ENCODE measurements at places on chromosomes 12 and 14.

GRCh38 chr12:13097491-13098011, 5.9 kb downstream of the GSG1 start:
- DNase-seq = no peak

- DNase-seq = no peak
Measured at GRCh38 chr12:69410571-69410970, 51.0 kb downstream of the YEATS4 start.

GRCh38 chr14:87108726-87109125, 884.3 kb downstream of the GALC start:
- no peak for DNase-seq

DNA sequence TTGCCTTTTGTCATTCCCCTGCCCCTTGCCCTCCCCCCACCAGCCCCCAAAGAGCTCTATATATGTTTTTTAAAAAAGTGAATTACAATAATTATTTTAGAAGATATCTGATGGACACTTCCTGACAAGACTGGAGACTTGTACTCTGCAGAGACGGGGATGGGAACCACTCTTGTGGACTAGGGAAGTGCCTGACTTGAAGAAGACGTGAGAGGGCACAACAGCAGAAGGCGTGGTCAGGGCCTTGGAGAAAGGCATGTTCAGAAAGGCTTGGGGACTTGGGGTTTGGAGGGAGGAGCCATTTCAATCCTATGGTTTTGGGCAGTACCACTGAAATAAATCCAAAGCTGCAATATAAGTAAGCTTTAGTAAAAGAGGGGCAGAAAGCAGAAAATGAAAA, 154.7 kb downstream of the APAF1 start:
- no peak for DNase-seq

DNA sequence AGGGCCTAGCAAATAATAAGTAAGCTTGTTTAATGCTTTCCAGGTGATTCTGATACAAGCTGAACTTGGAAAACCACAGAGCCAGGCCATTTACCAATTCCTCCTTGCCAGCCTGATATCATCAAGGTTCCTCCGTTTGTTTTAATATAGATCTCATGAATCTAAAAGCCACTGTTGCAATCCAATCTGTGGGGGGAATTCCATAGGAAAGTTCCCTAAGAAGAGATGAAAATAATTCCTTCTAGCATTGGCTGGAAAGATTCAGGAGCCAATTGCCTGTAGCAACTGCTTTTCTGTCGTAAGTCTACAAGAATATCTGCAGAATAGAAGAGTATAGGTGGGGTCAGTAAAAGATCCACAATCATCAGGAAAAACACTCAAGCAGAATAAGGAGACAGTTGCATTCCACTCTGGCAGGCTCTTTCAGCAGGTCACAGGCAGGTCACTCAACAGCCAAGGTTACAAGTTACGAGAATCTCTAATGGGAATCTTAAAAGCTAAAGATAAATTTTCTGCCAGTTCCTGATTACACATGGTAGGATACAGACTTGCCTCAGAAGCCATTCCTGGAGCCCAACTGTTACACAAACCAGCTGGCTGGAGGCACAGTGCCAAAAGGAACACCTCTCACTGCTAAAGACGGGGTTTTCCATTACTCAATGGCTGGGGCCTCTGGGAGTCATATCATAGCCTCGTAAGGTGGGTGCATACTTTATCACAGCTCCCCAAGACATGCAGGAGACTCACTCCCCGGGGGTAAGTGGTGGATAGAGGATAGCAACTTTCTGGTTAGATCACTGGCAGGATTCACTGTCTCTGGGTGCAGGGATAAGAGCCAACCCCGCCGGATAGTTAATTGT, 43.6 kb downstream of the FGD6 start:
- DNase-seq = no peak

DNA sequence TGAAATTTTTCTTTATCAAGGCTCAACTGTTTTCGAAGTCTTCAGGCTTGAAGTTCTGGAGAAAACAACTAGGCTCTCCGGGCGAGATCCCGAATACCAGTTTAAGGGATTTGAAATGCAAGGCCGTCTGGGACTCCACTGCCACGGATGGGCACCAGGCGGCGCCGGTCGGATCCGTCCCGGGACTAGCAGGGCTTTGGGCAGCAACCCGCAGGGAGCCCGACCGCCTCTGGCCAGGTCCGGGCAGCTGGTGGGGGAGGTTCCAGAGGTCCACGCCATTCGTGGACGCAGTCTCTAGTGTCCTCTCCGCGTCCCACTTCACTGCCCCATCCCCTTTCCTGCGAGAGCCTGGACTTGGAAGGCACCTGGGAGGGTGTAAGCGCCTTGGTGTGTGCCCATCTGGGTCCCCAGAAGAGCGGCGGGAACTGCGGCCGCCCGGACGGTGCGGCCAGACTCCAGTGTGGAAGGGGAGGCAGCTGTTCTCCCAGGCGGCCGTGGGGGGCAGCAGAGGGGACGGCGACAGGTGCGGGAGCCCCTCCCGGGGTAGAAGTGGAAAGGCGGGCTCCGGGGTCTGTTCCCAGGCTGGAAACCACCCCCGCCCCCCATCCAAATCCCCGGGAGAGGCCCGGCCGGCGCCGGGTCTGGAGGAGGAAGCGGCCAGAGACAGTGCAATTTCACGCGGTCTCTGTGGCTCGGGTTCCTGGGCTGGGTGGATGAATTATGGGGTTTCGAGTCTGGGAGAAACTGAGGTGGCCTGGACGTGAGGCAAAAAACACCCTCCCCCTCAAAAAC, 838 bp upstream of the ERBB3 start:
- DNase-seq = peak; percentile 48

- DNase-seq = no peak
Measured at GRCh38 chr12:127970491-127970890, 296.5 kb upstream of the TMEM132C start.

DNA sequence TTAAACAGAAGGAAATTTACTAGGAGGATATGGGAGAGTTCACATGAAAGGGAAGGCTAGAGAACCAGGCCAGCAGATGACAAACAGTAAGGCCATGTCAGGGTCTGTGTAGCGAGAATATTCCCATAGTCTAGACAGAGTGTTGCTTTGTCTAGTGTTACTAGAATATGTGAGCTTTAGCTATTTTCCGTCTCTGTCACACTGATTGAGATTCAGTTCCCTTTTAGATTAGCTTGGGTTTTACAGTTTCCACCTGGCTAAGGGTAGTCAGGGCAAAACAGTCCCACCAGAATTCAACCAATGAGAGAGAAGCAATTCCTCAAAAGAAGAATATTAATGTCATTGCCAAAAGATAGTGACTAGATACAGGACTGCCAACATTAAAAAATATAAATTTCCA, 82.8 kb upstream of the MDM1 start:
- no peak for DNase-seq

DNA sequence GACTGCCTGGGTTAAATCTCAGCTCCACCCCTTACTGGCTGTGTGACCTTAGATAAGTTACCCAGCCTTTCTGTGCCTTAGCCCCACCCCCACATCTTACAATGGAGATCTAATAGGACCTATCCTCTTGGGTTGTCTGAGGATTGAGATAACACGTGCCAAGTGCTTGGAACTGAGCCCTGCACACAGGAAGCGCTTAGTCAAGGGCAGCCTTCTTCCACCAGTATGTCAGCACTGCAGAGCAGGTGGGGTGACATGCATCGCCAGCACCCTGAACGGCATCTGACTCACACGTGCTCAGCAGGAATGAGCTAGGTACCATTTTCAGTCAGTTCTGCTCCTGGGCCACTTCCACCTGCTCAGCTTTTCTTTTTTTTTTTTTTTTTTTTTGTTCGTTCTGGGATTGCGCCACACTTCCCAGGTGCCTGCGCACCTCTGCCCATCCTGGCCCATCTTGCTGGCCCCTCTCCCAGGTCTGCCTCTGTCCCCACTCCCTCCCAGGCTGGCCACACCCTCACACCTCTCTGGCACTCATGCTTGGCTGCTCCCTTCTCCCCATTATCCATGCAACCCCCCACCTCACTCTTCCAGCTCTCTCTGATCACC, 19.6 kb downstream of the LGMN start:
- DNase-seq = no peak

GRCh38 chr12:56197921-56198635, 8.8 kb upstream of the SMARCC2 start:
- no peak for DNase-seq

GRCh38 chr12:46577063-46577776, 204.6 kb upstream of the SLC38A2 start:
- no peak for DNase-seq

- no peak for DNase-seq
Measured at GRCh38 chr12:70214972-70215617, 28.1 kb upstream of the CNOT2 start.

- DNase-seq = no peak
Measured at GRCh38 chr12:56159482-56160192, 1.5 kb downstream of the MYL6 start.

DNA sequence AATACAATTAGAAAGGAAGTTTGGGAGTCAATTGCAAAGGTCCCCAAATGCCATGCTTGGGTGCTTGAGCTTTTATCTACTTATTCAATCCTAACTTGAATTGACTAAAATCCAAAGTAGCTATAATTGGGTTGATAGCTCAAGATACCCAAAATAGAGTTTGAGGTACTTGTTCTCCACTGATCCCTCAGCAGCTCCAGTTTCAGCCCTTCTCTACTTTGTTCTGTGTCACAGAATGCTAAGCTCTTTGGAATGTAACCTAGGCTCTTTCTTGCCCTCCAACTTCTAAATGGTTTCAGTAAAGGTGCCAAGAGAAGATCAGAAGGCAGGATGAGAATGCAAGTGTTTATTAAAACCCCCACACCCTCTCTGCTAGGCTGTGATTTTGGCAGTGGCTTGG, 251.4 kb upstream of the CLEC14A start:
- DNase-seq = no peak

- peak; percentile 34 for DNase-seq
Measured at GRCh38 chr14:99603471-99604277, at the start of gene CCDC85C. TSS of gene CCDC85C (minus strand) at chr14:99604207. CDS start at chr14:99603959, 248 bp downstream.

GRCh38 chr12:94980577-94980976, 22.9 kb downstream of the NDUFA12 start:
- DNase-seq = no peak

DNA sequence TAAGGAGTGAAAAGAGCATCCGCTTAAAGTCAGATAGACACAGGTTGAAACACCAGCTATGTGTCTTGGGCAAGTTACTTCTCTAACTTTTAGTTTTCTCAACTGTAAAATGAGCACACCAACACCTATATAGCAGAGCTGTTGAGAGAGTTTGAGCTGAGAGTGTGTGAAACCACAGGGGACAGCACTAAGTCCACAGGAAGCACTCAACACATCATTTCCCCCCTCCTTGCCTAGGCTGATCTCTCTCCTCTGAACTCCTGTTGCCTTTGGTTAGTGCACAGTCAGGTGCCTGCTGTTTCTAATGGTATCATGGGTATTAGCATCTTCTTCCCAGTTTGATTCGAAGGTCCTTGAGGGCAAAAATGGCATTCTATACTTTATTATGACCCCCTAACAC, 176.7 kb downstream of the DPF3 start:
- DNase-seq = no peak

DNA sequence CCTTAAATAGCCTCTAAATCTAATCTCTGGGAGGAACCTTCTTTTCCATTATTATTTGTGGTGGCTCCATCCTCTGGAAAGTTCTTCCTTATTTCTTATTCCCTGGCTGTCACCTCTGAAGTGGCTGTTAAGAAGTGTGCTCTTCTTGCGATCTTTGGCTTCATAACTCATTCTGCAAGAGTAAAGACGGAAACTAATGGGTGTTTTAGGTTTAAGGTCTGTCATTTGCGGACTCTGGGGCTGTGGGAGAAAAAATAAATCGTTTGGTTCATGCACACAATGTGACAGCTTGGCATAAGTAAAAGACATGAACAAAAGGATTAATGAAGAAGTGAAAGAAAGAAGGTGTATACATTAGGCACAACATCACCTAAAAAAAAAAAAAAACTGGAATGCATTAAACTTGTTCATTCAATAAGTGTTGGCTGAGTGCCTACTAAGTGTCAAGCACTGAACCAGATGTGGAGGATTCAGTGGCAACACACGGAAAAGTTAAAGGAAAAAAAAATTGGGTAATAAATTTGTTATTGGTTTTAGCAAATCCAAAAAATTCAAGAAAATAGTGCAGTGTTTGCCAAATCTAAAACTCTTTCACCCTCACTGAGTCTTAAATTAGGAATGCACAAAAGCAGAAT, 99.5 kb downstream of the ERGIC2 start:
- no peak for DNase-seq

DNA sequence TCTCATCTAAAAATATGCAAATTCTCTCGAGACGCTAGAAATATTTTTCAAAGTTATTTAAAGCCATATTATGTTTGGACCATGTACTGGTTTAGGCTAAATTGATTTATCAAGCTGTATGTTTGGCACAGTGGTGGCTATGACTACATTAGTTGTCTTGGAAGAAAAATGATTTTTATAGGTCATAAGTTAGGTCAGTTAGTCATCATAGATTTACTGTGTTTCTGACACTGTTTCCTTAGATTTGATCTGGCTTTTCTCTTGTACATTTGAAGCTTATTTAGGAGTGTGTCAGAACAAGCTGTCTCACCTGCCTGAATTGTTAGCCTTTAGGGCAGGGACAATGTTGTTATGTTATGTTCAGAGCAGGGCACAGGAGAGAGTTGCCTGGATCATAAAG, 161.1 kb upstream of the FBXO33 start:
- no peak for DNase-seq

DNA sequence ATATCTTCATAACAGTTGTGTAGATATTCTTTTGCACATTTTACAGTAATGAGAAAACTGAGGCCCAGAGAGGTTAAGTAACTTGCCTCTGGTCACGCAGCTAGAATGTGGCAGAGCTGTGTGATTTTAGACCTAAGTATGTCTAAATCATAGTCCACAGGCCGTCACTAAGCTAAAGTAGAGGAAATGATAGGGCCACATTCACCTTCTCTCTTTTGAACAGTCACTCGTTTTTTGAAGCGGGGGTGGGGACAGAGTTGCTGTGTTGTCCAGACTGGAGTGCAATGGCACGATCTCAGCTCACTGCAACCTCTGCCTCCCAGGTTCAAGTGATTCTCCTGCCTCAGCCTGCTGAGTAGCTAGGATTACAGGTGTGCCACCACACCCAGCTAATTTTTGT, 68.5 kb downstream of the RASSF3 start:
- DNase-seq = no peak

DNA sequence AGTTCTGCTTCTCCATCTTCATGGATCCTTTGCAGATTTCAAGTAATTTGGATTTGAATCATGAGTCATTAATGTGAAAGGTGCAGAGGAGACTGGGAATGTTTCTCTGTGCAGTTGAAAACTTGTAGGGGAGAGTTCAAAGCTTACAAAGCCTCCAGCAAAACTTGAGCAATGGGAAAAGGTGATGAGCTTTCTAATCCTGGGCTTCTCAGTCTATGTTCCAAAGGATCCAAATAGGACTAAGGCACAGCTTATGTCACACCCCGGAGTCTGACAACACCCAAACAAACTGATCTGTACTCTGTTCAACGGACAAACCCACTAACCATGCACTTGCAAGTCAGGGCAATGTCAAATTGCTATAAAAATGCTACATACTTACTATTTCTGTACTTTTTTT, 134.8 kb downstream of the DUSP6 start:
- DNase-seq = no peak
